Activated CD4-positive, alpha-beta T cell treated with anti-CD3 and anti-CD28 coated beads, Interleukin-2, Interleukin-6, amounts not matched to agents 100 ng/mL and 50 ng/mL, durations not matched to agents 16 hours and 8 hours (primary cell): ENCODE measurements at places on chromosomes 1 and 21.

- DNase-seq, result no peak
Observed at GRCh38 chr1:32274646-32275340, 17.1 kb upstream of the HDAC1 start.

DNA sequence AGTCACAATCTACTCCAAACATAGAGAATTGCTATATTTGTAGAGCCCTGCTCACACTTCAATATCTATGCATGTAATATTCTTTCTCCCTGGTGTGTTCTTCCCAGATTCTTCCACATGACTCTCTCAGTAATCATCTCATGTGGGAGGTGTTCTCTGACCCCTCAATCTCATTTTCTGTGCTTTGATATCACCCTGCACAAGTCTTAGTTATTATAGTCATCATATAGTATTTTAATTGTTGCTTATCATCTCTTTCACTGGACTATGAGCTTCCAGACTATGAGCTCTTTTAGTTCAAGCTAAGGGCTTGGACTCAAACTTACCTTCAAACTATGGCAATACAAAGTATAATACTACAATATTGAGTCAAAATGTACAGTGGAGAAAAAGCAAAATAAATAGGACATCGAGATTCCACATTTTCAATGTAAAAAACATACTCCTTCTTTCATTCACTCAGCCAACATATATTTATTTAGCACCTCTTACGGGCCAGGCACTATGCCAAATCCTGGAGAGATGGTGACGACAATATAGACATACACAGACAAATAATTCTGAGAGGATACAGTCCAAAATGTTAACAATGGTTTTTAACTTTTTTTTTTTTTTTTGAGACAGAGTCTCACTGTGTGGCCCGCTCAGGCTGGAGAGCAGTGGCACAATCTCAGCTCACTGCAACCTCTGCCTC lies 12.7 kb downstream of the TESK2 start:
- no peak for DNase-seq

- DNase-seq, result no peak
Observed at GRCh38 chr21:26093122-26093521, 77.4 kb downstream of the APP start.

- peak; percentile 70 for DNase-seq
Observed at GRCh38 chr21:14482165-14482564, 64.0 kb downstream of the SAMSN1 start.

DNA sequence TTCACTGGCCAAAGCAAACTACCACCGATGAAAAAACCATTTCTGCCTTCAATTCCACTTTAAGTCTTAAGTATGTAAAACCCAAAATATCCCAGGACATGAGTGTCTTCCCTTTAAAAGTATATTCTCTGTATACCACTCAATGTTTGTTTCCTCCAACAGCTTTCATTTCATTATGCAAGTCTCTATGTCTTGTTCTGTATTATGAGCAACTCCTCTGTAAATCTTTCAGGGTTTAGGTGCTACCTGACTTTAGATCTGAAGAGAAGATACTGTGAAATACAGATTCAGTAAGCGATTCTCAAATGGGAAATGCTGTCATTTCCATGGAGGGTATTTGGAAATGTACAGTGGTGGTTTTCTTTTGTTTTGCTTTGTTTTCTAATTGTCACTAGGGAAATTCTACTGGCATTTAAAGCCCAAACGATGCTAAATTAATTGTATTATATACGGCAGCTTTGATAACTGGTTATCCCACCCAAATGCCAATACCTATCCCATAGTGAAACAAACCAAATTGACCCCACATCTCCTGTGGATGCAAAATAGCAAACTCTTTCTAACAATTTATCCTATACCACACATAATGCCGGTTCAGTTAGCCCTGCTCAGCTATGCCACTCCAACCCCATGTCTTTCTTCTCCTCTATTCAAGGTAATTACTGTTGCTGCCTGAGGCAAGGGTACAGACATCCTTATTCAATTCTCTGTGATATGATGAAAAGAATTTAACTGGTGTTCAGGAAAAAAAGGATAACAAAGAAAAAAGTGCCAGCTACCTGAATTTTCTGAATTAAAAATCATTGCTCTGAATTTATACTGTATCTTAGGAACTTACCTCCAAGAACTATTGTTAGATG lies 182.8 kb downstream of the EIF4G3 start:
- no peak for DNase-seq

GRCh38 chr1:6035303-6035702 lies 10.4 kb upstream of the KCNAB2 start:
- no peak for DNase-seq

DNA sequence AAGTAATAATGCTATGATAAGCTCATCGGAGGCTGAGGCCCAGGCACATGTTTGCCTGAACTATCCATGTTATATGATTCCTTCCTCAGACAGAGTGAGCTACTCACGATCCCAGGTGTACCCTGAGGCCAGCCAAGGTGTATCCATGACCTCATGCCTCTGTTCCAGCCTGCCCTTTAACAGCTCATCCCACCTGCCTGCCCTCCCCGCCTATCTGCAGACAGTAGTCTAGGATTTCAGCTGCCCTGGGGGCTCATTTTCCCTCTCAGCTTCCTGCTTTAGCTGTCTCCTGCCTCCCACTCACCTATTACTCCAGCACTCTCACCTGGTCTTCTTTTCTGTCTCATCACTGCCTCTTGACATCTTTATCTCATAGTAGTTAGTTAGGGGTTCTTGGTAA lies 1.9 kb upstream of the IL24 start:
- no peak for DNase-seq

DNA sequence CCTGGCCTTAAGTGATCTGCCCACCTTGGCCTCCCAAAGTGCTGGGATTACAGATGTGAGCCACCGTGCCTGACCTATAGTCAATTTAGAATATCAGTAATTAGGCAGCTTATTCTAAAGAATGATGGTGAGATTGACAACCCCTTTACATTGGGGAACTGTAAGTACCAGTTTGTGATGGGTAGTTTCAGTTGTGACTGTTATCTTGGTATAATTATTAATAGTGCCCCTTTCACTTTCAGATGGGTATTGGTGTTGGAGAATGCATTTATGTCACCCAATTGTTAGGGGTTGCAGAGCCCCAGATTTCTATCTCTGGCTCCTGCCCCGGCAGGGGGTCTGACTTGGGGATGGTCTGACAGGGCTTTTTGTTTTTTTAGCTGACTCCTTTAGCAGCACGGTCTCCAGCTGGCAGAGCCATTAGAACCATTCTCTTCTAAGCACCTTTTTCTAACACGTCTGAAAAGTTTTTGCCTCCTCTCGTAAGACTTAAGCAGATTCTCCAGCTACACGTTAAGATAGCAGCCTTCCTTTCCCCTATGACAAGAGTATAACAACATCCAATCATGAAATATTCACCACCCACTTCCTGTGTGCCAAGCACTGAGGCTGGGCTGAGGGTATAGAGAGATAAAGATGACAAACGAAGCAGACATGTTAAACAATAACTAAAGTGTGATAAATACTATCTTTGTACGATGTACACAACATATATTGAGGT lies 157.8 kb downstream of the SDCCAG8 start:
- no peak for DNase-seq

DNA sequence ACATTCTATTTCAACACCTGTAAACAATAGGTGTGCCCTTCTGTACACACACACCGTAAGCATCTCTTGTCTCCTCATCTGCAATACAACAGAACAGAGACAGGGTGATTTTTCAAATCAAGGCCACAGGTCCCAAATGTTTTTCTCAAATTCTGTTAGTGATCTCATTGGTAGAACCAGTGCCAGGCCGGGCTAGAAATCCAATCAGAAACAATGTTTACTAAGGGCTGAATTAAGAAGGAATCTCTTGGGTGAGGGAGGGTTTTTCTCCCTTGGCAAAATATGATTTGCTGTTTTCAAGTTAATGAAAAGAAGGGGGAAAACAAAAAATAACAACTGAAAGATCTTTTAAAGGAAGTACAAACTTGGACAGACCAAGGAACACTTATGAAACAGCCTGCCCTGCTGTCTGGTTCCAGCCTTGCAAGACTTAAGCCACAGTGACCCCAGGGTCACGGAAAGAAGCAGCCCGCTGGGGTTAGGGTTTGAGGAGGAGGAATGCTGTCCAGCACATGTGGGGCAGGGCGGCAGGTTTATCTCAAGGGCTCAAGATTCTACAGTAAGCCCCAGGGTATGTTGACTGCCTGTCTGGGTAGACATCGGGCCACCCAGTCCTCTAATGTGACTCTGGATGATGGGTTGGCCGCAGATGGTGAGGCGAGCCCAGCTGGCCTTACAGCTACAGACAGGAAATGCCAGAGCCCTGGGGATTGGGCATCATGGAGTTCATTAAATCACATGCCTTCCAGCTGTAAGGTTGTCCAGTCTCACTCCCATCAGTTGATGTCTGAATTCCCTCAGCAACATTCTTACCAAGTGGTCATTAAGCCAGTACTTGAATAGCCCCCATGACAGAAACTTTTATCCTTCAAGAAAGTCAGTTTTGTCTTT lies 73.3 kb upstream of the SLC44A3 start:
- no peak for DNase-seq

GRCh38 chr1:182670032-182670749 lies 14.2 kb downstream of the RGS8 start:
- no peak for DNase-seq

GRCh38 chr1:38941093-38941492 lies 537 bp downstream of the RHBDL2 start:
- no peak for DNase-seq

- DNase-seq, result no peak
Observed at GRCh38 chr1:66434096-66434495, 99.9 kb upstream of the SGIP1 start.

- no peak for DNase-seq
Observed at GRCh38 chr1:235649368-235650163, at the start of gene GNG4. TSS of gene GNG4 (minus strand) at chr1:235649784. CDS start at chr1:235583838, 65,946 bp downstream.

DNA sequence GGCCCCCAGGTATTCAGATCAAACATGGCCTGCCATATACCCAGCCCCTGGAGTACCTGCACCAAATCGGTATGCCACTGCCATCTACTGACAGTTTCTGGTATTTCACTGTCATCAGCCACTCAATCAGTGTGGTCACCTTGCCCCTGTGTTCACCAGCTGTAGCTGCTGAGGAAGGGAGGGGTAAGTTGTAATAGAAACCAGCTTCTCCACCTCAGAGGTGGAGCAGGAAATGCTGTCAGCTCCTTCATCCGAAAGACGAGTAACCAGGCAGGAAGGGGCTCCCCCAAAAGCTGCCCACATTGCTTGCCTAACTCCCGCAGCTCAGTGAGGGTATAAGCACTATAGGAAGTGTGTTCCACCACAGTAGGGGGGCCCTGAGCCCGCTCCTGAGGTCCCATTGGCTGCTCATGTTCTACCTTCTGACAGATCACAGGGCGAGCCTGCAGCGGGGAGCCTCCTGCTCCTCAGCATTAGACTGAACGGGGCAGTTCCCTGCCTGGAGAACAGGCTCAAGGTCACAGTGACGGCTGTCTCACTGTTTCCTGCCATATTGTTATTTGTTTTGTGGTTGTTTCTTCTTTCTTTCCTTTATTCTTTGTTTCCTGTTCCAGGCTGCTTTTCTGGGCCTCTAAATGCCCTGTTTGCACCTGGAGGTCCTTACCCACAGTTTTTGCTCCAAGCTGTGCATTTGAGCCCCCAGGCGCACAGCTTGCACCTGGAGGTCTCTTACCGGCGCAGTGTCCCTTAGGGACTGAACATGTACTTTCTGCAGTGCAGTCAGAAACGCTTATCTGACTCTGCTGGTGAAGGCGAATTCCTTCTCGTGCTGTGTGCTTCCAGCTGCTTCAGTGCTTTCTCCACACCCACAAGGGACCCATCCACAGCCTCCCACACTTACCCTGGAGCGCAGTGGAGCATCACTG lies 1638.3 kb downstream of the MRPL39 start:
- DNase-seq, result peak; percentile 86

GRCh38 chr1:60949154-60949825 lies 133.1 kb upstream of the NFIA start:
- no peak for DNase-seq

DNA sequence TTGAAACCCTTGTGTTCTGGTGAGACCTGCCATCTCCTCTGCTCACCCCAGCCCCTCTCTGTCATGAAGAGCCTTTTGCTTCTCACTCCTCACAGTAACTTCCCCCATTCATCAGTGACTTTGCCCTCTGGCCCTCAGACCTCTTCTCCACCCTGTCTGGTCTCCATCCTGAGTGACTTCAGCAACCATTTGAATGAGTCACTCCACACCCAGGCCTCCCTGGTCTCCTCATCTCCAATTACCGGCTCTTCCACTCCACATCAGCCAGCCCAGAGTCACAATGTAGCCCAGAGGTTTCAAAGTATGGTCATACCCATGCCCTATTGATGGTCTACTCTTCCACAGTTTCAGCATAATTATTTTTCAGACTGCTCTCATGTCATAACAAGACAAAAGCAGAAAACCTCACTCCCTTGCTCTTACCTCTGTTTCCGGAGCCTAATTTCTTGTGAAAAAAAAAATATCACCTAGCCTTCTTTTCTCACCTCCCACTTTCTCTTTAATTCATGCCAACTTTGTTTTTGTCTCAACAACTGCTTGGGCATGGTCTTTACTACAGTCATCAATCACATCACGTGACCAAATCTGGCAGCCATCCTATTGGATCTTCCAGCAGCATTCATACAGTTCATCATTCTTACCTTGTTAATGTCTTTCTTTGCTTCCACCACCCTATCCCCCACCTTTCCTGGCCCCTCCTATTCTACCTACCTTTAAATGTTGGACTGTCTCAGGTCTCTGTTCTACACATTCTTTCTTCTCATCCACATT lies 35.6 kb upstream of the NEK7 start:
- no peak for DNase-seq

DNA sequence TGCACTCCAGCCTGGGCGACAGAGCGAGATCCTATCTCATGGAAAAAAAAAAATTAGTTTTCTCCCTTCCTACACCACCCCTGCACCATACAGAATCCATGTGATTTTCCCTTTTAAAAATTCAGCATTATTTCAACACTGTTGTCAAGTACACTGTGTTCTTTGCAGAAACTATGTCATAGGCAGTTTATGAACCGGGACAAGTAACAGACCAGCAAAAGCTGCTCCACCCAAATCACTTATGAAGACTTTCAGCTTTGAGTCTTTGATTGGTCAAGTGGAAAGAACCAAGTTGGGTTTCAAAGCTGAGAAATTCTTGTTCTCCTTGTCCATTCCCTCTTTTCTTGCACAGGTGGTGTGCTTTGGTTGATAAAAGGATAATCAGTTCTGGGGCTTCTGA lies 173.0 kb downstream of the CDC7 start:
- DNase-seq, result no peak

DNA sequence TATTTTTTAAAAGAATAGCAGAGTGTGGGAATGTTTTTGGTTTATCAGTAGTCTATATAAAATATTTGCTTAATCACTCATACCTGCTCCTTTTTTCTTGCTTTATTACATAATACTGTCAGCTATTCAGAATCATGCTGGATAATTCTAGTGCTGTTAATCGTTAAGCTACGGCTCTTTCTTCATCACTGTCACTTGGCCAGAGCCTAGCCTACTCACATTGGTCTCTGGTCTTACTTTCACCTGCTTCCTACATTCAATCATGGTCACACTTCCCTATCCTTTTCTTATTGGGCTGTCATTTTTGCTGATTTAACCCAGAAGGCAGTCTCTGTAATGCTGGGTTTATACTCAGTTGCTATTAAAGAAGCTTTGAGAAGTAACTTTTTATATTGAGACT lies 2.5 kb downstream of the KLHL20 start:
- DNase-seq, result no peak
